ENCODE measurements at places on chromosomes 16 and 17. TPM values are rescaled to one million over a fixed set of nuclear protein-coding genes. Genes with fewer than 3 reads are reported as not detected.
A peak's percentile ranks its signal among the peaks of the same experiment; 100 is the strongest.

Gene NECAB2
- polyA plus RNA-seq, result 1.1 TPM

DNA sequence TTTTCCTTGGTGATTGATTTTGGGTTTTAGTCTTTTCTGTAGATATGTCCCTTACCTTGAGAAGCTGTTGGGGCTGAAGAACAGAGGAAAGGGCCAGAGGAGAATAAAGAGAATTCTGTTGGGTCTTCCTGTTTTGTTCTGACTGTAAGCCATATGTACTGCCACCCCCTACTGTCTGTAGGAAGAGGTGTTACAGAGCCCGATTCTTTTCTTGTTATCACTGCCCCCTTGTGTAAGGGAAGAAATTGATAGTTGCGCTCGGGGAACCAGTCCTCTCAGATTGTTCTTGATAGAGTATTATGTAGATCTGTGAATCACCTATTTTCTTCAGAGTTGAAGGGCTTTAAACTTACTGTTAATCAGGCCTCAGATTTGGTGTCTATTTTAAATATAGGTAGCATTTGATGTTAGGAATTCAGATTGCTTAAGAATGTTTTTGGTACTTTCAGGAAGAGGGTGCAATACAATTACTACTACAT, 2.4 kb downstream of the TANC2 start:
- peak; percentile 89 for DNase-seq

Gene ARHGDIG
- polyA plus RNA-seq, result 1.0 TPM

- DNase-seq, result no peak
These were observed 82.6 kb downstream of the CACNG1 start for GRCh38 chr17:67126983-67127382.

- peak; percentile 90 for DNase-seq
These were observed 587 bp upstream of the CDK5R1 start for GRCh38 chr17:32486111-32486700.

GRCh38 chr16:72508191-72508590, 336.2 kb upstream of the PMFBP1 start:
- DNase-seq, result no peak

- no peak for DNase-seq
These were observed 1.5 kb downstream of the PIEZO1 start for GRCh38 chr16:88783391-88784073.

DNA sequence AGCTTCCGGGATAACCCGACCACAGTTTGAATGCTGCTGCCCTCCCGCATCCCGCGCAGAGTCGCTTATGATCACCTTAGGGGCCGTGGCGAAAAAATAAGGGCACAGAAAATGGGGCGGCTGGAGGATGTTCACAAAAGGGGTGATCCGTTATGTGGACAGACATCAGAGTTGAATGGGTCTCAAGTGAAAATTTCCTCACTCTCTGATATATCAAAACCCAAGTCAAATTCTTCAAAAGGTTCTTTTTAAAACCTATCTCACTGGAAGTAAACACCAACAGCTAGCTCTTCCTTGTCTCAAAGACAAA, 400 bp upstream of the CEP112 start:
- DNase-seq, result no peak

- DNase-seq, result no peak
These were observed 23.3 kb upstream of the CCL1 start for GRCh38 chr17:34386343-34386696.

Gene METRNL
- polyA plus RNA-seq, result 164 TPM

Gene ATP2A3
- 4.5 TPM for polyA plus RNA-seq

Gene NEK8
- polyA plus RNA-seq, result 8.1 TPM

Gene ABCC11
- 0.27 TPM for polyA plus RNA-seq

- DNase-seq, result no peak
These were observed 158.6 kb upstream of the MYOCD start for GRCh38 chr17:12507026-12507595.

Gene HS3ST2
- not detected for polyA plus RNA-seq

DNA sequence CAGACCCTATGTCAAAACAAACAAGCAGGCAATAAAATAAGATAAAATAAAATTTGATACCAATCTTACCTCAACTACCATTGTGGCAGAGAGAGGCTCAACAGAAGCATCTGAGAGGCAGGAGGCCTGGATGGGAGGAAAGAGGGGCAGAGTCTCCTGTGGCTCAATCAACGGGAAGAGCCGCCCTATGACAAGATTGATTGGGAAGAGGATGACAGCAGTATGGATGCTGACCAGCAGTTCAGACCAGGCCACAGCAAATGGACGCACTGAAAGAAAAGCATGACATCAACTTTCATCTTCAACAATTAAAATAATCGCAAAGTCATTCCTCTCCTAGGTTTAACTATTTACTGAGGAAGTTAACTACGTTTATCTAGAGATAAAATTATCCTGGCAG, 47.4 kb downstream of the PKD1L3 start:
- no peak for DNase-seq

Gene FBXO31
- polyA plus RNA-seq, result 28.9 TPM

GRCh38 chr17:68511254-68511670, 968 bp upstream of the PRKAR1A start:
- no peak for DNase-seq

Gene TBC1D3H
- polyA plus RNA-seq, result not detected

All from hepatocyte (in vitro differentiated cells).